Dermis microvascular lymphatic vessel endothelial cell (primary cell): ENCODE measurements at places on chromosomes 2 and 18. TPM values are rescaled to one million over a fixed set of nuclear protein-coding genes. Genes with fewer than 3 reads are reported as not detected.

PIEZO2 gene
- 212 and 343 TPM in 2 replicates for total RNA-seq

NGEF gene
- 0.39 TPM in 1 of 2 replicates, not detected in the other for total RNA-seq

SKOR2 gene
- not detected in 2 replicates for total RNA-seq

IL1A gene
- not detected in 2 replicates for total RNA-seq

UGT1A3 gene
- total RNA-seq = not detected in 2 replicates

APCDD1 gene
- total RNA-seq = 0.25 TPM in 1 of 2 replicates, not detected in the other

TM4SF20 gene
- total RNA-seq = not detected in 2 replicates

MZT2B gene
- total RNA-seq = 153 and 186 TPM in 2 replicates

CCBE1 gene
- total RNA-seq = under 0.01 and 0.13 TPM in 2 replicates

MTCL1 gene
- 3.1 and 5.6 TPM in 2 replicates for total RNA-seq

PSMA8 gene
- not detected in 2 replicates for total RNA-seq

DOK6 gene
- total RNA-seq = 0.51 and 2.3 TPM in 2 replicates

ZNF385B gene
- total RNA-seq = not detected in 2 replicates

PAX8 gene
- under 0.01 TPM in 2 replicates for total RNA-seq

DYSF gene
- 47.2 and 85.9 TPM in 2 replicates for total RNA-seq

MCM6 gene
- 17.4 and 18.0 TPM in 2 replicates for total RNA-seq

BCS1L gene
- 22.3 and 23.4 TPM in 2 replicates for total RNA-seq

QPCT gene
- 3.9 and 4.2 TPM in 2 replicates for total RNA-seq

NIF3L1 gene
- total RNA-seq = 12.6 and 14.4 TPM in 2 replicates

SERPINB4 gene
- total RNA-seq = 0.13 TPM in 1 of 2 replicates, not detected in the other

LOXHD1 gene
- under 0.01 TPM in 2 replicates for total RNA-seq

KYNU gene
- total RNA-seq = 0.26 TPM in 1 of 2 replicates, not detected in the other

FAM237A gene
- not detected in 2 replicates for total RNA-seq

VIL1 gene
- total RNA-seq = not detected in 2 replicates

IHH gene
- total RNA-seq = under 0.01 TPM in 2 replicates

CACNB4 gene
- under 0.01 and 0.25 TPM in 2 replicates for total RNA-seq

R3HDM1 gene
- 4.6 and 5.1 TPM in 2 replicates for total RNA-seq

CRACDL gene
- total RNA-seq = 0.76 and 3.0 TPM in 2 replicates

CGREF1 gene
- 2.8 and 5.1 TPM in 2 replicates for total RNA-seq

POTEC gene
- not detected in 2 replicates for total RNA-seq

CCDC138 gene
- total RNA-seq = 3.9 and 6.5 TPM in 2 replicates

CYP1B1 gene
- 0.13 and 1.0 TPM in 2 replicates for total RNA-seq

POTEJ gene
- 0.26 and 0.38 TPM in 2 replicates for total RNA-seq

REG3G gene
- total RNA-seq = not detected in 2 replicates

MERTK gene
- total RNA-seq = 14.0 and 22.5 TPM in 2 replicates

NT5DC4 gene
- not detected in 2 replicates for total RNA-seq

SLC5A7 gene
- not detected in 2 replicates for total RNA-seq

CLHC1 gene
- 3.3 and 4.6 TPM in 2 replicates for total RNA-seq

RAB27B gene
- not detected in 2 replicates for total RNA-seq

PRKAG3 gene
- not detected in 2 replicates for total RNA-seq

MC4R gene
- total RNA-seq = not detected in 2 replicates

PJVK gene
- 0.39 and 0.51 TPM in 2 replicates for total RNA-seq
